ENCODE measurements at places on chromosomes 5 and 9.

GRCh38 chr5:116375926-116376325, 198.7 kb downstream of the SEMA6A start:
- DNase-seq = no peak

DNA sequence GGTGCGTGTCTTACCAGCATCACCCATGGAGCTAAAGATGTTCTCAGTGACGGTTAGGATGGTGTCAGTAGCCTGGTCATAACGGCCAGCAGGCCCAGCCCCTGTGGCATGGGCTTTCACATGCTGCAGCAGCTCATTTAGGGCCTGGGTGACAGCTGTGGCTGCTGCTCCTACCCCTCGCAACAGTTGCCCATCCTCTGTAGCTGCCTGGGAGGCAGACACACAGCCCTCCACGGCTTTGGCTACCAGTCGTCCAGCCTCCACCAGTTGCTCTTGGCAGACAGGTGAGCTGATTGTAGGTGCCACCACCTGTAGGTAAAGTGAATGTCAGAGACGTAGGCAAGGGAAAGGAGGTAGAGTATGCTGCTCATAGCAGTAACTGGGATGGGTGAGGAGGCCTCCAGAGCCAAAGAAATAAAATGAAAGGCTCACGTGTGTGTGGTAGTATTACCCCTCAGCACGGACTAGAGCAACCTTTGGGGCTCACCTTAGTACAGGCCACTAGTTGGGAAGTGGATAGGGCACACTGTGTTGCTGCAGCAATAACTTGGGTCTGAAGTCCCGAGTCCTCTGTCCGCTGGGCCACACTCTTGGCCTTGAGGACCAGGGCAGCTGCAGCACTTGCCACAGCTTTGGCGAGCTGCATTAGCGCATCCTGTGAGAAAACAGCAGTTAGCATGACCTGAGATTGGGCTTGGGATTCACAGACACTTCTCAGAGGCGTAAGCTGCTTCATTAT, 14.7 kb downstream of the TLN1 start:
- DNase-seq = no peak

- no peak for DNase-seq
Observed at GRCh38 chr9:19683715-19684114, 105.1 kb downstream of the SLC24A2 start.

GRCh38 chr9:85004818-85005413, 335.4 kb downstream of the NTRK2 start:
- DNase-seq = no peak

DNA sequence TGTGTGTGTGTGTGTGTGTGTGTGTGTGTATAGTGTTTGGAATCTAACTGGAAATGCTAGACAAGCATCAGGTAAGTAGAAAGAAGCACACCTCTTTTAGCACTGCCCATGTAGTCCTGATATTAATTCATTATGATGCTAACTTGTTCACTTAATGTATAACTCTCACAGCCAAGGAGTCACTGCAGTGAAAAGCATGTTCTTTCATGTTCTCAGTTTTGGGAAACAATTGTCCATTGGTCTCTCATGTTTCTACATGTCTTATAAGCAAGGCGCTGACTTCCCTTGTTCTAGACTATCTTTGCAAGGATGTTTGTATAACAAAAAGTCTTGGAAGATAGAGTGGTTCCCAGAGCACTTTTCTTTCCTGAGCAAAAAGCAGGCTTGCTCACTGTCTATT, 148.8 kb upstream of the TNPO1 start:
- DNase-seq = no peak

DNA sequence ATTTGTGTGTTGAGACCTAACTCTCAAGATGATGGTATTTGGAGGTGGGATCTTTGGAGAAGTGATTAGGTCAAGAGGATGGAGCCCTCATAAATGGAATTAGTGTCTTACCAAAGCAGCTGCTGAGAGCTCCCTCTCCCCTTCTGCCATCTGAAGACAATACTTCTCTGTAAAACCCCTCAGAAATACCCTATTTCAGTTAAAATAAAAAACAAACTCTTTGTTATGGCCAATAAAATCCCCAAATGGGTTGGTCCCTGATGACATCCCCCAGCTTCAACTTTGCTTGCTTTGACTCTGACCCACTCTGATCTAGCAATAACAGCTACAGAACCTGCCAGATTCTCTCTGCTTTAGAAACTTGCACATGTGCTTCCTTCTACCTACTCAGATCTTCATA, 100.9 kb downstream of the SNCAIP start:
- no peak for DNase-seq

GRCh38 chr5:170070556-170071412, 34.9 kb upstream of the FOXI1 start:
- peak; percentile 32 for DNase-seq

GRCh38 chr9:38183994-38184568, 115.1 kb upstream of the SHB start:
- no peak for DNase-seq

DNA sequence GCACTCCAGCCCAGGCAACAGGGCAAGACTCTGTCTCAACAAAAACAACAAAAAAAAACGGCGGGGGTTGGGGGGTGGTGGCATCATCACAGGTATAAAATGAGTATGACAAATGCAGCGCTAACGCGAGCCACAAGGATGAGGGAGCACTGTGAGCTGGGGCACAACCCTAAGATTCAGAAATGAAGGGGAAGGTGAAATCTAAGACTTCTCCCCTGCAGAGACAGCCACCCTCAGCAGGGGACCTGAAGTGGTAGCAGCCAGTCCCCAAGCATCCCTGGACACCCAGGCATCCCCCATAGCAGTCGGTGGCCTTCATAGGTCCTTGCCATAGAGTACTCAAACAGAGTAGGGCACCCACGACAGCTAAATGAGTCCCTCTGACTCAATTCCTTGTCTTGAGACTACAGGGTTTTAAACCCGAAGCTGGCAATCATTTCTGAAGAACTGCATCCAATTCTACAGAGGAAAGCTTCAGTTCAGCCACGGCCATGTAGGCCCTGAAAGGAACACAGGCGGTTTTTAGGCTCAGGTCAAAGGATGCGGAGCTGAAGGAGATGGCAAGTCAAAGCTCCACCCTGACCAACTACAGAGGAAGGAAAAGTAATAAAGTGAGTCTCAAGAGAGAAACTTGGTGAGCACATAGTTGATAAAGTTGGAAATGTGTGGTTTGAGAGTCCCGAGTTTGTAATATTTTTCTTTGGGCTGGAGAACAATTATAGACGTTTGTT, 50.3 kb downstream of the MYO10 start:
- DNase-seq = no peak

GRCh38 chr9:121619545-121620324, 31.7 kb upstream of the DAB2IP start:
- no peak for DNase-seq

GRCh38 chr9:104971511-104971910, 43.6 kb upstream of the ABCA1 start:
- DNase-seq = no peak

DNA sequence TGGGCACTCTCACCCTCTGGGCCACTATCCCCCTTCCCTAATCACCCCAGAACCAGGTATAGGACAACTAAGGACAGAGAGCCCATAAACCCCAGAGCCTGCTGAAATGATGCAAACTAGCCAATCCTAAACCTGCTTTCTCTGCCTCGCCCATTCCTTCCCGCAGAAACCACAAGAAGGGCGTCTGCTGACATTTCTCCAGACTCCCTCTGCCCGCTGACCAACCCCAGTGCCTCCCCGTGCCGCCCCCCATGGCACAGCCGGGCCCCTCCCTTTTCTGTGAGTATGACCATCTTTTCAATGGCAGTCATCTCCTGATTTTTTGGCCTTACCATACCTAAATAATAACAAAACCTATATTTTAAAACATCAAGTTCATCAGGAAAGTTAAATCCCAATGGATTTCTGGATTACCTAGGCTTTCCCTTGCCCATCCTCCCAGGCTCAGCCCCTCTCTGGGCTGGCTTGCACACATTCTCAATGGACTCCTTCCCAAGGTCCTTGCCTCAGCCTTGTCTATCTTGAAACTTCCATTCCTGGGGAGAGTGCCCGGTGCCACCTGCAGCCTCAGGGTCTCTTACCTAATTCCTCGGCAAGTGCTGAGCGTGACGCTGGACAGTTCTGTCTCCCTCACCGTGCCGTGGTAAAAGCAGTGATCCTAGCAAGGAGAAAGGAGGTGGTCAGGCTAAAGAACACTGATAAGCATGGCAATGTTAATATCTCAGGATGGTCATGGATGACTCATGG, 45.2 kb downstream of the ADAM19 start:
- DNase-seq = no peak

DNA sequence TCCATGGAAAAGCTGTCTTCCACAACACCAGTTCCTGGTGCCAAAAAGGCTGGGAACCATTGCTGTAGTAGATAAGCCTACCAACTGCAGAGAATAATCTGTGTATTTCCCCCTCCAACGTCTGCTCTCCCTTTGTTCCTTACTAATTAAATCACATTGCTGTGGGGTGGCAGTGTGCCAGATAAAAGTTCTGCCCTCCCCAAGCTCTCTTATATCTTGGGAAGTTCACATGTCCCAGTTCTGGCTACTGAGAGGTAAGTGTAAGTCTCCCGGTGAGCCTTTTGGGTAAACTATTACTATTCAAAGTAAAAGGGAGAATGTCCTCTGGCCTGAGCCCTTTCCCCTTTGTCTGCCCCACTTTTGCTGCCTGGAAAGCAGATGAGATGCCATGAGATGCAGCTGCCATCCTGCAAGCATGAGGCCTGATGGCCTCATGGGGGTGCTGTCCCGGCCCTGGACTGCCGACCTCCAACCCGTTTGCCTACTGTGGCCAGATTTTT, 14.7 kb downstream of the ENC1 start:
- DNase-seq = no peak

DNA sequence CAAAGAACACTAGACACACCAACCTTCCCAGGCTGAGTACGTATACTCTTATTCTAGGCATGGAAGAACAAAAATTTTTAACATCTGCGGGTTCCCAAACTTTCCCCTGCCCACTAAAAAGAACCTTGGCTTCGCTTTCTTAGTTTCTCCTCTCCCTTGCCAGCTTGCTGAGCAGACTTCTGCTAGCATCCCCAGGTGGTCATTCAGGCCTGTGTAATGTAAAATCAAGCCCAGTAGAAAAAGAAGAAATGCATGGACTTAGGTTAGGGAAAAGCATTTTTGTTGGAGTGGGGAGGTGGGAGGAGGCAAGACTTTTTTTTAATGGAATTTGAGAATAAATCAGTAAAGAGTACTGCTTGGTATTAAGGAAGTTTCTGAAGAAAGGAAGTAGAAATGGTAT, 331.0 kb upstream of the TLE4 start:
- no peak for DNase-seq

- DNase-seq = no peak
Observed at GRCh38 chr5:55338810-55339243, 31.0 kb downstream of the MTREX start.

- DNase-seq = no peak
Observed at GRCh38 chr9:125556046-125556721, 150.8 kb downstream of the MAPKAP1 start.

- DNase-seq = no peak
Observed at GRCh38 chr5:125083981-125084380, 337.5 kb upstream of the ZNF608 start.

GRCh38 chr9:137193771-137194170, 5.3 kb downstream of the SSNA1 start:
- no peak for DNase-seq

- DNase-seq = no peak
Observed at GRCh38 chr5:56350011-56350596, 117.0 kb upstream of the ANKRD55 start.

DNA sequence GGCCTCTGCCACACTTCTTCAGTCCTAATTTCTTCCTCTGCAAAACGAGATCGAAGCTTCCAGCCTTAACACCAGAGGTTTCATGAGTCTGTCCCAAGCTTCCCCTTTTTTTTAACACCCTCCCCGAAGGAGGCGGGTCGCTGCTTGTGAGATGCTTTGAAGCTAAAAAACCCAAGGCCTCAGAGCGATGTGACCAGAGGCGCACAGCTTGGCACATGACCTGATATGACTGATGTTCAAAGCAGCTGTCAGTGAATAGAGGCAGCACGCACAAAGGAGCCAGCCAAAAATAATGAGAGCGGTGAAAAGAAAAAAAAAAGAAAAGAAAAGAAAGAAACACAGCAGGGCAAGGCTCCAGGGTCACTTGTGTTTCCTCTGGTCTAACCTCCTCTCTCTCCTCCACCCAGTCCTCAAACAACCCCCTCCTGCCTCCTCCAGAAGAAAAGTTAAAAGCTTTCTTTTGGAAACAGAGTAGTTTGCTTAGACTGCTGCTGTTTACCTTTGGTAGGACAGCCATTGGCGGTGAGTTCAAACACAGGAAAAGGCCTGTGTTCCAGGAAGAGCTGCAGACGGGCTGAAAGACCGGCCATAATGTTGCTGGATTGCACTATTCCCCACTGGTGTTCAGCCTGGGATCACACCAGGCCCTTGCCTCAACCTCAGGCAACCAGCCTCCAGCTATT, 10.9 kb upstream of the ZNF366 start:
- DNase-seq = no peak

GRCh38 chr5:17019324-17019723, 83.2 kb upstream of the MYO10 start:
- no peak for DNase-seq

GRCh38 chr9:123370526-123371227, 14.7 kb downstream of the CRB2 start:
- no peak for DNase-seq

- no peak for DNase-seq
Observed at GRCh38 chr5:64417390-64417789, 88.4 kb upstream of the RGS7BP start.

- DNase-seq = no peak
Observed at GRCh38 chr9:98576354-98576753, 132.4 kb downstream of the GABBR2 start.

DNA sequence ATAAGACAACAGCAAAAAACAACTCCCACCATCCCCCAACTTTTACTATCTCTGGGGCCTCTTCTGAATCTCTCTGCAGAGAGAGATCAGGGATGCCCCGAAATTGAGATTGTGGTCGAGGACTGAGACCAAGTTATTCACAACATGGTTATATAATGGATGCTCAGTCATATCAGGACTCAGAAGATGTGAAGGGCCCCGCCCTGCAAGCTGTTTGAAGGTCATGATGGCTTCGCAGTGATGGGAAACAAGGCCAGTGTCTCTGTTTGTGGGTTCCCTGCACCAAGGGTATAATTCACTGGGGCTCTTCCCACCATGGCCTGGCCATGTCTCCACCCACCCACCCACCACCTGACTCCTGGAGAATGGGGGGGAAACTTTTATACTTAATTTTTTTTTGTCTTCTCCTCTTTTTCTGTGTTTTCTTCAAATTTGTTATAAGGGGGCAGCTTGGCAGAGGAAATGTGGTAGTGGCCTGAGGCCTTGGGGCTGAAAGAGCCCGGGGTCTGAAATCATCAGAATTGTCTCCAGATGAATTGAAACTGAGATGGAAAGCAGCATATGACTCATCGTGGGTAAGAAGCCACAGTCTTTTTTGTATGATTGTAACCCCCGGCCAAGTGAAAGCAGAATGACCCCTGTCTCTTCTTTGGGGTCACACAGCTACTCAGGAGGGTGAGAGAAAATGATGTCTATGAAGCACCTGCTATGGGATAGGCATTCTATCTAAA, 15.0 kb upstream of the TEX48 start:
- DNase-seq = peak; percentile 82
